ENCODE measurements at places on chromosomes 11 and 22.

DNA sequence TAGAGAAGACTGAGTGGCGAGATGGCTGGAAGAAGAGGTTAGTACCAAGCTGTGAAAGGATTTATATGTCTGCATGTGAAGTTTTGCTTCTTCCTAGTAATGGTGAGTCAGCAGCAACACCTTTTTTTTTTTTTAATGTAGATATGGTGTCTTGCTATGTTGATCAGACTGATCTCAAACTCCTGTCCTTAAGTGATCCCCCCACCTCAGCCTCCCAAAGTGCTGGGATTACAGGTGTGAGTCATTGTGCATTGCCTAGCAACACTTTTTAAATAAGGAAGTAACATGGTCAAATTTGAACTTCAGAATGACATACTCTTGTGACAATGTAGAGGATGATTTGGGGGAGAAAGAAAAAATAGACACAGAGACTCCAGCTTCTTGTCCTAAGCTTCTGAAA, 6.5 kb upstream of the CSTPP1 start:
- peak; percentile 72 for DNase-seq

DNA sequence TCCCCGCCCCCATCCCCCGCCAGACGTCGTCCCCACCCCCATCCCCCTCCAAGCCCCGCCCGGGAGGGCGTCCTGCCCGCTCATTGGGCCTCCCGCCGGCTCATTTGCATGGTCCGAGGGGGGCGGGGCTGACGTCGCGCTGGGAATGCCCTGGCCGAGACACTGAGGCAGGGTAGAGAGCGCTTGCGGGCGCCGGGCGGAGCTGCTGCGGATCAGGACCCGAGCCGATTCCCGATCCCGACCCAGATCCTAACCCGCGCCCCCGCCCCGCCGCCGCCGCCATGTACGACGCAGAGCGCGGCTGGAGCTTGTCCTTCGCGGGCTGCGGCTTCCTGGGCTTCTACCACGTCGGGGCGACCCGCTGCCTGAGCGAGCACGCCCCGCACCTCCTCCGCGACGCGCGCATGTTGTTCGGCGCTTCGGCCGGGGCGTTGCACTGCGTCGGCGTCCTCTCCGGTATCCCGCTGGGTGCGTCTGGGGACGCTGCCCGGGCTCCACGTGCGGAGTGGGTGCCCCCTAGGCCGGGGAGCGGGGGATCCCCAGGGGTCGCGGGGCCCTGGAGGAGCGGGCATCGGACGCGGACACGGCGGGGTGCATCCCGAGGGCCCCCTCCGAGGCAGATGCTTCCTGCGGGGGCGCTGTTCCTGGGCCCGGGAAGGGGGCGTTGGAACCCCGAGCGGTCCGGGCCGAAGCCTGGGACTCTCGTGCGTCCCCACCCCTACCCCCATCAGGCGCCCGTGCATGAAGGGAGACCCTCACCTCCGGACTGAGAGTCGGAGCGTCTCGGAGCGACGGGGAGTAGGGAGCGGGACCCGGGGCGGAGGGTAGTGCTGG, at the start of gene PNPLA3:
Gene PNPLA3, plus strand, starts transcription at position 175 of the 834 bp plus-strand sequence. Its CDS starts 107 bp downstream, at position 282.
- peak; percentile 82 for DNase-seq

GRCh38 chr11:125201525-125202141, 37.1 kb downstream of the PKNOX2 start:
- no peak for DNase-seq

- no peak for DNase-seq
Measured at GRCh38 chr11:79312617-79313529, 128.0 kb downstream of the TENM4 start.

DNA sequence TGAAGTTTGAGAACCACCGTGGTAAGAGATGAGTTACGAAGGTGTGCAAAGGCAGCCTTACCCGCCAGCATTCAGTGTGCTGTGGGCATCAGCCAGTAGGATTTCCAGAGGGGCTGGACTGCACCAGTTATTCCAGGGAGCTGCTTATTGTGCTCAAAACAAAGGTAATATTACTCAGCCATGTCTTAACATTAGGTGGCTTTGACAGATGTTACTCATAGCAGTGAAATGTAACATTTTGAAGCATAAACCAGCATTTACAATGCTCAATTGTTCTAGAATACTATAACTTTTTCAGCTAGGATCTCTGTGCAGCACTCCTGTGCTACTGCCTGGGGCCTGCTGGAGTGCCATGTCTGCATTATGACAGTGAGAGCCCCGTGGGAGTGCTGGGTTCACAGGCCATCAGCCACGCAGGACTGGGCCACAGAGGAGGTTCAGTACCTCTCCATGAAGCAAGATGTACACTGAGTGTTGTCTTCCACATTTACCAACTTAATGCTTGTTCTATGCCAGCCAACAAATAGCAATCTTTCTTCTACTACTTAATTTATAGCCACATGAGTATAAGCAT, 238.1 kb downstream of the CADM1 start:
- DNase-seq, result no peak

- DNase-seq, result peak; percentile 16
Measured at GRCh38 chr22:36986242-36986821, 32.9 kb downstream of the TST start.

GRCh38 chr22:23068832-23069385, 1.4 kb upstream of the GNAZ start:
- no peak for DNase-seq

DNA sequence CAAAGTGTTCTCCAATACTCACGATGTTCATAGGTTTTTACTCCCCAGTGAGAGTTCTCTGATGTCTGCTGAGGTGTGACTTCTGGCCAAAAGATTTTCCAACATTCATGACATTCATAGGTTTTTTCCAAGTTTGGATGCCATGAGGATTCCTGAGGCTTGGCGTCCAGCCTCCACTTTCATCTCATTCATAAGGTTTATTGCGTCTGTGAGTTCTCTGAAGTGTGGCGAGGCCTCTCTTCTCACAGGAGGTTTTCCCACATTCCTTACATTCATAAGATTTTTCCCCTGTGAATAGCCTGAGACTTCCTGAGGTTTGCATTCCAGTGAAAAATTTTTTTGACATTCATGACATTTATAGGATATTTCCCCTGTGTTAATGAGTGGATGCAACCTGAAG, 1014.1 kb downstream of the LRRC4C start:
- DNase-seq, result no peak

- DNase-seq, result no peak
Measured at GRCh38 chr22:24001314-24001713, 3.9 kb downstream of the GSTT4 start.

DNA sequence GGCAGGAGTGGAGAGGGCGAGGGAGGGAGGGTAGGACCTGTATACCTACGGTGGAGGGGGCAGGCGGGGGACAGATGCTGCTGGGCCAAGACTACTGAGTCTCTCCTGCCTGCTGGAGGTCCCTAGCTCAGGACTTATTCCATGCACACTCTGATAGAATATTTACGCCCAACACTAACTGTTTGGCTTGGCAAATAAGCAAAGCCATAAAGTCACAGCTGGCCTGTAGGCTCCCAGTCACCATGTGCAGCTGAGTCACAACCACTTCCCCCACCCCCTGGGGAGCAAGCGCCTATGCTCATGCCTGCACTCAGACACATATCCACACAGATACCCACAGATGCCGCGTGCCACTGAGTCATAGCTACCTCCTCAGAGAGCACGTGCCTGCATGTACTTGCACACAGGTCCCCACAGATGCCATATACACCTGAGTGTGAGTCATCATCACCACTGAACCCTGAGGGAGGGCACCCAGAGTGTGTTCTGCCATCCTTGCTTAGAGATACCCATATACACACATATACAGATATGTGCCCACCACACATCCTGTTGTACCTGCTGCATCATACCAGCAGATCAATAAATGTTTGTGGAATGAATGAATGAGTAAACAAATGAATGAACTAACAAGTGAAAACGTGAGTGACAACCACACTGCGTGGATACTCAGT, 95.8 kb downstream of the SWAP70 start:
- DNase-seq, result peak; percentile 98

GRCh38 chr11:84800755-84801346, 826.3 kb downstream of the DLG2 start:
- DNase-seq, result no peak

DNA sequence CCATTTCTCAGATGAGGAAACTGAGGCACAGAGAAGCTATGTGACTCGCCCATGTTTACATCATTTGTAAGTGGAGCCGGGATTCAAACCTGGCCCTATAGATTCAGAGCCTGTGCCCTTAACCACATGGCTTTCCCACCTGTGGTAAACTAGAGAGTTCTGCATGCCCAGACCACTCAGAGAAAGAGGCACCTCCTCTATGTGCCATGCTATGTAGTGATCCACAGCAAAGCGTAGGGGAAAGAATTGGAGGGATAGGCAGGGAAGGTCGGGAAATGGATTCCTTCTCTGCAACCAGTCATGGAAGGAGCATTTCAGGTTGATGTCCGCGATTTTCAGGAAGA, 15.4 kb upstream of the POU2AF2 start:
- no peak for DNase-seq

DNA sequence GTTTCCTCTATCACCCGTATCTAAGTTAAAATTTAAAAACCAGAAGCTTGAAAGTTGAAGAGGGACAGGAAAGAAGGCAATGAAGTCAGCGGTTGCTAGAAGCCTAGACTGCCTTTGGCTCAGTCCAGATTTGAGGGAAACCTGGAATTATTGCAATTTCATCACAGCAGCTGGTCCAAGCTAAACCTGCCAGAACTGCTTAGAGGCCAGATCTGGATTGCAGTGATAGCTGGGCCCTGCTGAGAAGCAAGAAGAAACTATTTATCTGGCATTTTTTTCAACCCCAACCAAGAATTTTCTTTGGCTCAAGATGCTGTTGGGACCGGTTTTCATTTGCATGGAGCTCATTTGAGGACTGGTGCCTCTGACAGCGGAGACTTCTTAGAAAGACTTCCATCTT, 121.5 kb upstream of the TEAD1 start:
- no peak for DNase-seq

- DNase-seq, result no peak
Measured at GRCh38 chr11:71124127-71124526, 128.2 kb downstream of the SHANK2 start.

- no peak for DNase-seq
Measured at GRCh38 chr11:36596880-36597279, 1.2 kb downstream of the RAG2 start.

DNA sequence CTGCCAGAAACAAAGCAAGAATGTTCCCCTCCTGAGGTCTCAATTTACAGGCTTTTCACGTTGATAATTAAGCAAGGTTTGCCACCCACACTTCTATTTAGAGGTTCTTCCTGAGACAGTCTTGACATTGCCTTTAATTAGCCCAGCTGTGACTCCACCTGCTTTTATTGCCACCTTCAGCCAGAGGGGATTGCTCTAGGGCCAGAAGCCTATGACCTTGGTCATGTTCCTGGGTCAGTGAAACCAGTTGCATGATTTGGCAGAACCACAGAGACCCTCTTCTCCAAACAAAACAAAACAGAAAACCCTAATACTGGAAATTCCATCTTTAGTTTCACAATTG, 89.8 kb downstream of the APIP start:
- no peak for DNase-seq

DNA sequence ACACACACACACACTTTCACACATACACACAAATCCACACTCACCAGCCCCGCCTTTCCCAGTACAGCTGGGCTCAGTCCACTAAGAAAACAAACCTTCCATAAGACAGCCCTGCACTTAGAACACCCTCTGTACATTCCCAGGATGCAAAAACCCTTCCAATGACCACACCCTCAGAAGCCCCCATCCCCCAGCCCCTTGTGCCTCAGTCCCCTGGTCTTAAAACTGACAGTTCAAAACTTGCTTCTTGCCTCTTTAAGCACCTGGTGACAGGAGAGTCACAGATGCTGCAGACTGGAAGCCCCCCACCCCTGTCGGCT, 23.0 kb downstream of the APLNR start:
- DNase-seq, result peak; percentile 9

- DNase-seq, result no peak
Measured at GRCh38 chr11:68325183-68325906, 13.0 kb downstream of the LRP5 start.

DNA sequence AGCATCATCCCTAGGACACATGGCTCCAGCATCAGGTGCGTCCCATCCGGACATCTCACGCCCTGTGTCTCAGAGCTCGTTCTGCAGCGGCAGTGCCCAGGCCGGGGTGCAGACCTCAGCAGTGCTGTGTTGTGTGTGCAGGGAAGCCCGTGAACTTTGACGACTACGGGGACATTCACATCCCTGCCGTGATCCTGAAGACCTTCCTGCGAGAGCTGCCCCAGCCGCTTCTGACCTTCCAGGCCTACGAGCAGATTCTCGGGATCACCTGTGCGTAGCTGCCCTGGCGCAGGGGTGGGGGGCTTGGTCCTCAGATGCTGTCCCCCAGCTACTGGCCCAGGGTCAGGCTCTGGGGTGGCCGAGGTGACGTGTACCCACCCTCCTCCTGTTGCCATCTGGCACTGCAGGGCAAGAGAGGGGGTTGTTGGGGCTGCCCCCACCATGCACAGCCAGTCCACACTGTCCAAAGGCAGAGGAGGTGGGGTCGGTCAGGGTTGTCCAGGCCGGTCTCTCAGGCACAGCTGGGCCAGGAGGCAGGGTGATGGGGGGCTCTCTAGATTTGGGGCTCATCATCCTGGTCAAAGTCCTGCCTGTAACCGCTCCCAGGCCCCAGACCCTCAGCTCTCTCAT, 96.5 kb downstream of the ARHGAP8 start:
- no peak for DNase-seq

- DNase-seq, result no peak
Measured at GRCh38 chr11:87015645-87016044, 22.1 kb upstream of the TMEM135 start.

DNA sequence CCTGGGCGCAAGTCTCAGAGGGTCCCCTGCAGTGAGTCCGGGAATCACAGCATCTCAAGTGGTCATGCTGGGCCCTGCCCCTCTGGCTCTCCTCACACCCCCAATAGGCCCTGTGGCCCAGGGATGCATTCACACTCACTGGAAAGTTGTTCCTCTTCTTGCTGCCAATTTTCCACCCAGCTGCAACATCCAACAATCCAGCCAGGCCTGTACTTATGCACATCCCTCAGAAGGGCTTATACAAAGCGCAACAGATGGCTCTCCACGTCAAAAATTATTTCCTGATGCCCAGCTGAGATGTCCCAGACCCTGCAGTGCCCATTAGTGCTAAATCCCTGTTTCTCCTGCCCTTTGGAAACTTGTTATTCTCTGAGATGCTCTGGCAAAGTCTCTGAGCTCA, 407.8 kb upstream of the NARS2 start:
- DNase-seq, result no peak

- DNase-seq, result peak; percentile 89
Measured at GRCh38 chr22:50119768-50120251, 30.0 kb downstream of the MOV10L1 start.

DNA sequence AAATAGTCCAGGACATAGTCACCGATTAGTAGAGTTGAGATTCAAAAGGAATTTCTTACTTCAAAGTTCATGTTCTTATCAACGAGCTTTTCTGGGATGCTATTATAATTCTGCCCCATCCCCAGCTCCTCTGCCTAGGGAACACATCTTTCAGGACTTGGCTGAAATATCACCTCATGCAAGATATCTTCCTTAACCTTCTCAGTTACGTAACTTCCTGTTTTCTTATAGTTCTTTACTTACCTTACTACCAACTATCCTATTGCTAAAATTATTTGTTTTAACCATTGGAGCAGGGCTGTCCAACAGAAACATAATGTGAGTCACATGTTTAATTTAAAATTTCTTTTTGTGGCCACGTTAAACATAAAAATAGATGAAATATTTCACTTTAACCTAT, 2.3 kb downstream of the NARS2 start:
- no peak for DNase-seq
